ENCODE measurements at places on chromosomes 7 and 10.

GRCh38 chr7:157612664-157613561, 276.1 kb downstream of the DNAJB6 start:
- peak; percentile 39 for DNase-seq

DNA sequence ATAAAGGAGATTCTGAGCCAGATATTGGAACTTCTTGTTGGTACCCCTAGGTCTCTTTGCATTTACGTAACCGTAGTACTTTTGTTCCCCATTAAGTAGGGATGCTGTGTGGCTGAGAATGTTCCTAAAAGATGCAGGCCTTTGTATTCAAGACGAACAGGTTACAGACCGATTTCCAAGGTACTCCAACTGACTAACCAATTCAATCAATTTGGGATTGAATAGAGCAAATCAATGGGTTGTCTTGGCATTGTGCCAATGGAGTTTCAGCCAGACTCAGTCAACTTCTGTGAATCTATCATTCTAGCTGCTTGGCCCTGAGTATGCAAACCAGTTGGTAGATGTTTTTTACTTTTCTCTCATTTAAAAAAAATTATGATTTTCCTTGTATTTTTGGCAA, 347.3 kb upstream of the NPVF start:
- DNase-seq, result no peak

- DNase-seq, result no peak
These were observed 47.4 kb downstream of the VPS50 start for GRCh38 chr7:93279541-93279940.

- DNase-seq, result no peak
These were observed 7.2 kb downstream of the LBX1 start for GRCh38 chr10:101221963-101222531.

GRCh38 chr10:12198156-12198555, 2.2 kb downstream of the CDC123 start:
- DNase-seq, result no peak

DNA sequence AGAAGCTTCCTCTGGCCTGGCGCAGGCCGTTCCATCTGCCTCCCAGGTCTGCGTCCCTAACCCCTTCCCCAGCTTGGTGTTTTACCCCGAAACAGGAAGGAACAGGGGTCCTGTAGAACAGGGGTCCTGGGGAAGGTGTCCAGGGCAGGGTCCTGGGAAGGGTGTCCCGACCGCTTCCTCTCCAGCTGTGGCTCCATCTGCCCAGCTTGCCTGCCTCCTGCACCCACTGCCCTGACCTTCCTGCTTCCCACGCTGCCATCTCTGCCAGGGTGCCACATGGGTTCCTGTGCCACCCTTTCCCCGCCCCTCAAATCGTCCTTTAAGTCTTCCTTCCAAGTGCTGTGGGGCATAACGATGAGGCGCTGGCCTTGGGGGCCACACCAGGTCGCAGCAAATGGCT, 32.4 kb downstream of the WDR86 start:
- DNase-seq, result no peak

- DNase-seq, result peak; percentile 50
These were observed 49.8 kb downstream of the PAXIP1 start for GRCh38 chr7:154953006-154953684.

DNA sequence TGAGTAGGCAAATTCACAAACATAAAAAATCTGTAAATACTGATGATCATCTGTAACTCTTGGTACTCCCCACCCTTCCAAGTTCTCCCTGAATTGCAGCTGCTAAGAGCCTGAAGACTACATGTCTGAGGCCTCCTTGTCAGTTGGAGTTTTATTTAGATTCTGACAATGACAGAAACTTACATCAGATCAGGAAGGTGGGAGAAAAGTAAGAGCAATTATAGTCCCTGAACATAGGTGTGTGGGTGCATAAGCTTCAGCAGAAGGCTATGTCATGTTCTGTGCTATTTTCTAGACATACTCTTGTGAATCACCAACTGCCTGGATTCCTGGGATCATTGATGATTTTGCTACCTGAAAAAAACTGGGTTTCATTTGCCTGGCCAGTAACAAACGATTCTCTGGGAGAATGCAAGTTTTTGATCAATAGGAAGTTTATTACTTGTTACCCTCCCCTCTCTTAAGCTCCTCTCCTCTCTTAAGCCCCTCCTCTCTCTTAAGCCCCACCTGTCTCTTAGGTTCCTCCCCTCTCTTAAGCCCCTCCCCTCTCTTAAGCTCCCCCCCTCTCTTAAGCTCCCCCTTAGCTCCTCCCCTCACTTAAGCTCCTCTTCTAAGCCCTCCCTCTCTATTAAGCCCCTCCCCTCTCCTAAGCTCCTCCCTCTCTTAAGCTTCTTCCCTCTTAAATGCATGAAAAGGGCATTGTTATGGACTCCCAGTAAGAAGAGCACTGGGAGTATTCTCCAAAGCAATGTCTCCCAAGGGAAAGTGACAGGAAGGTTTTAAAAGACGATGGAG, 1183.4 kb upstream of the AUTS2 start:
- DNase-seq, result no peak

GRCh38 chr10:61901829-61902444, 438 bp downstream of the ARID5B start:
- no peak for DNase-seq

DNA sequence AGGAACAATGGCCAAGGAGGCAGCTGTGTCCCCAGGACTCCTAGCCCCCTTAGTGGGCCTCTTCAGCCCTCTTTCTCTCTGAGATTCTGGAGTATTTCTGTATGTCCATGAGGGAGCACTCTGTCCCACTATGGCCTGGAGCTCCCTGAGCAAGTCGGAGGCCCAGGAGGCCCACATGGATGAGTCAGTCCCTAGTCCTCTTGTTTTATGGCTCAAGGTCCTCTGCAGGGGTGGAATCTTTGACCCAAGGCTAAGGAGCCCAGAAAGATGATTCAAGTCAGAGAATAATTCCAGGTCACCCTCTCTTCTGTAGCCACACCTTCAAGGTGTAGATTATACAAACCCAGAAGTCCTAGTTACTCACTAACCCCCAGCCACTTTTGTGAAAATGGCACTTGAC, 125.6 kb downstream of the PLXNA4 start:
- DNase-seq, result no peak

- no peak for DNase-seq
These were observed 79.8 kb upstream of the NME8 start for GRCh38 chr7:37768611-37769010.

GRCh38 chr10:62581351-62581750, 207.2 kb downstream of the ZNF365 start:
- no peak for DNase-seq

DNA sequence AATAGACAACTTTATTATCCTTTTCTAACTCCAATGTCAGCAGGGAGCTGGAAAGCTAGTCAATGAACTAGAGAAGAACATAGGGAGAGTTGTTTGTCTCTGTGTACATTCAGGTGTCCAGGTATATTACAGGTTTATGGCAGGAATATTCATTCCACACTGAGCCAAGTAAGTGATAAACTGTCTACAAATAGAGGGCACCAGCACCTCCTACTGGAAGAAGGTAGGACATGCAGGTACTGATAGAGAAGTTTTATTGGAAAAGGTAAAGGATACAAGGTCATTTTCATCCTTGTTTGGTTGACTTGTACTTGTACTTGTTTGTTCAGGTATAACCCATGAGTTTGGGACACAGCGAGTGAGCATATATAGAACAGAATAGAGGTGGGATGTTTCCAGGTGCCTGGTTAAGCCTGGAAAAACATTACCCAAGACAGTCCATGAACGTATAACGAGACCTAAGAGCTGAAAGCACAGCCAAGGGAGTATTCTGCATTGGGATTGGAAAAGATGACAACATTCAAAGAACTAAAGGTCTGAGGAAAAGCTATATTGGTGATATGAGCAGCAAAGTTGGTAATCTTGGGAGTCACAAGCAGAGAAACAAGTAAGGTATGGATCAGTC, 61.4 kb upstream of the PPP1R3C start:
- DNase-seq, result peak; percentile 46

- DNase-seq, result peak; percentile 37
These were observed 147.9 kb upstream of the FRMD4A start for GRCh38 chr10:14478604-14479003.

- peak; percentile 36 for DNase-seq
These were observed 84.7 kb downstream of the SNX10 start for GRCh38 chr7:26376175-26376917.

GRCh38 chr10:9010093-9010492, 955.6 kb downstream of the GATA3 start:
- DNase-seq, result no peak

DNA sequence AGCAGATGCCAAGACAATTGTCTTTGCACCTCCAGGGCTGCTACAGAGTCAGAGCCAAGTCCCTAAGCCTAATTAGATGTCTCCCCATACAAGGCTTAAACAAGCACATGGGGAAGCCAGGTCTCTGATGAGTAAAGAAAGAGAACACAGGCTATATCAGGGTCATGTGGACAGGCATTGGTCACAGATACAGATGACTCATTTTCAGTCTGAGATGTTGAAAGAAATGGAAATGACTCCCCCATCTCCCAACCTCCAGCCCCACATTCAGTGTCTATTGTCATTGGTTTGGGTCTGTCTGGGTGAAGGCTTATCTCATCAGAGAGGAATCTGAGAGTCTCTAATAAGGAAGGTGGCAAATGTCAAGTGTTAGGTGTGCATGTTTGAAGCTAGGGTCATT, 290.1 kb upstream of the KIAA1217 start:
- DNase-seq, result no peak

DNA sequence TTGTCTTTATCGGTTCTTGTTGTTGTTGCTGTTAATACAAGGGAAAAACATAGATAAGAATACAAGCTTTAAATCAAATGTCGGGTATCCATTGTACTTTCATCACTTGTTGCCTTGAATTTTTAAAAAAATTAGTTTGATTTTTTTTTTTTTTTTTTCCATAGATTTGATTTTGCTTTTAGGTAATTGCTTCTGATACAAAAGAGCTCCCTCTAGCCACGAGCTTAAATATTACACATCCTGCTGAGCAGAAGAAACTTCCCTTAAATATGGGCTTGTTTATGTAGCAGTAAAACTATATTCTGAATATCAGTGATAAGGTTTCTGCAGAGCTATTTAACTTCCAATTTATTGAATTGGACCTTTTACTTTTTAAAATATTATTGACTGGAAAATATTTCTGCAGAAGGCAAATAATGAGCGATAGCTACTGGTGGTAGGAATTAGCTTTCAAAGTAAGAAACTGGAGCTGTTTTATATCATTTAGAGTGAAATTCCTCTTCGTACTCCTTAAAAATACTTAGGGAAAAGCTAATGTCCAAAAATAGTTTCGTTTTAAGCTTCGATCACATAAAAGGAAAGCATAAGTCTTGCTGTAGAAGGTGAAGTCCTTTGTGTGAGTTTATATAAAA, 216.9 kb downstream of the POLR1F start:
- peak; percentile 14 for DNase-seq

- no peak for DNase-seq
These were observed 336.8 kb upstream of the IGFBP3 start for GRCh38 chr7:46257761-46258448.

DNA sequence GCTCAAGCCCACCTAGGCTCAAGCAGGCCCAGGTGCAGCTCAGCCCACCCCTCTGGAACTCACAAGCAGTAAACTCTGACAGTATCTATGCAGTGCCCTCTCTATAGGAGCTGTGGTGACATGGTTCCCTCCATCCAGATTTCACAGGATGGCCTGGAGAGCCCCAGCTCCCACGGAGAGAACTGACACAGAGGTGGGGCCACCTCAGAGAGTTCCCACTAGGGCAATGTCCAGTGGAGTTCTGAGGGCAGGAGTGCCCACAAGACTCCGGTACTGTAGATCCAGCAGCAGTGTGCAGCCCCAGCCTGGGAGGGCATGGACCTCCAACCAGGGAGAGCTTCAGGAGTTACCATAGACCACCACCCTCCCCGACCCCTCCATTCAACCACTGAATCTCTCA, 37.3 kb upstream of the CNPY1 start:
- DNase-seq, result no peak

GRCh38 chr10:100482834-100483185, 20.0 kb downstream of the WNT8B start:
- DNase-seq, result no peak

DNA sequence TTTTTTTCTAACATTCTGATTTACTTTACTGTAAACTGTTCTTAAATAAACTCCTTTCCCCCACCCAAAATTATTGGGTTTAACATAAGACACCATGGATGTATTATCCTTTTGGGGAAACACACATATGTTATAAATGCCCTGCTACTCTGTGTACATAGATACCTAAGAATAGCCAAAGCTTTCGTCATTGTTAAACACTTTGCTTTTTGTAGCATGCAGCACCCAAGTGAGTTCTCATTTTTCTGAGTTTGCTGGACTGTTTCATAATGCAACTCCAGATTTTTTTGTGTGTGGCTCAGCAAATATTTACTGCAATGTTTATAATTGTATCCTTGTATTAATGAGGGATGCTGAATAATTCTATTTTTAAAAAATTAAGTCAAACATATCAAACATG, 86.9 kb downstream of the VTI1A start:
- no peak for DNase-seq

- DNase-seq, result no peak
These were observed 88.1 kb downstream of the SEMA3C start for GRCh38 chr7:80830584-80831285.

DNA sequence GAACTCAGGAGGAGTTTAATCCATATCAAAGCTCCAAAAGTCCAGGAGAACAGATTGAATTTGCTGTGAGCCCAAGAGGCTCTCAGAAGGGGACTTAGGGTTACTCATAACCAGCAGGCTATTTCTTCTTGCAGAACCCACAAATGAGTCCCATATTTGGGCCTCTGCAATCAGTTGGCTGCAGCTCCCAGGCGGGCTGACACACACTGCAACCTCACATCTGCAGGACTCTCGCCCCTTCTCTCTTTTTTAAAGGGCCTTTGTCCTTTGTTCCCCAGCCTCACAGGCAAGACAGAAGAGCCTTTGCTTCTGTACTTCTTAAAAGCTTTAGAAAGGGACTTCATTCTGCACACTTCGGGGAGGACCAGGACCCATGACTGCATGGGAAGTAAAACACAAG, 26.7 kb downstream of the CREB3L2 start:
- DNase-seq, result peak; percentile 42

GRCh38 chr10:110226543-110226925, 19.1 kb downstream of the MXI1 start:
- peak; percentile 86 for DNase-seq

- DNase-seq, result no peak
These were observed 146.5 kb downstream of the ARID5B start for GRCh38 chr10:62047960-62048383.

DNA sequence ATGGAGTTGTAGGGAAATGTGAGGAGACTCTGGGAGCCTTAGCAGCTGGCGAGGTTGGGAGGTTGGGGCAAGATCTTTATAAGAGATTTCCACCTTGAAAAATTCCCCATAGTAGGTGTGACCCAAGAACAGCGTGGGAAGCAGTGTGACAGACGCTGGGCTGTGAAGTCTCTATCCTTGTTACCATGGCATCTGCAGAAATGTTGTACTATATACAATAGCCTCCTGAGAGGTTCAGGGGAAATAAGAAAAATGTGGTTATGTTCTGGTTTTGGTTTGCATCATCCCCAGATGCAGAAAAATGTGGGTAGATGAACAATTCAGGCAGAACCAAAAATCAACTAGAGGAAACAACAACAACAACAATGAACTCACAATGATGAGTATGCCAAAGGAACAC, 498.6 kb downstream of the SH2D4B start:
- DNase-seq, result peak; percentile 43
